ENCODE measurements at places on chromosomes 3 and 15. TPM values are rescaled to one million over a fixed set of nuclear protein-coding genes. Genes with fewer than 3 reads are reported as not detected.

Gene SI
- total RNA-seq = not detected

Gene NEK10
- 0.48 TPM for total RNA-seq

Gene SLC28A1
- total RNA-seq = not detected

Gene TMEM158
- total RNA-seq = 3.4 TPM

Gene MLF1
- 11.6 TPM for total RNA-seq

Gene CCDC39
- total RNA-seq = not detected

Gene CYP11A1
- total RNA-seq = not detected

Gene ABHD17C
- 24.8 TPM for total RNA-seq

Gene ANKRD34C
- total RNA-seq = not detected

Gene BMF
- 0.34 TPM for total RNA-seq

Gene PROK2
- not detected for total RNA-seq

Gene FBXO40
- total RNA-seq = not detected

Gene PLA1A
- total RNA-seq = not detected

Gene ASB14
- not detected for total RNA-seq

Gene DGKG
- not detected for total RNA-seq

Gene ZNF280D
- total RNA-seq = 11.6 TPM

Gene ZPLD1
- total RNA-seq = 0.46 TPM

Gene PLA2G4E
- total RNA-seq = 0.14 TPM

Gene DNAH1
- total RNA-seq = 0.53 TPM

Gene ZNF80
- total RNA-seq = not detected

Gene RASL12
- total RNA-seq = not detected

Gene ACKR4
- total RNA-seq = 0.31 TPM

Gene NDUFAF3
- total RNA-seq = 108 TPM

Gene ROBO2
- total RNA-seq = 0.75 TPM

Gene CPEB1
- not detected for total RNA-seq

Gene CHL1
- not detected for total RNA-seq

Gene GNAT1
- total RNA-seq = not detected

Gene RCCD1
- total RNA-seq = 14.4 TPM

Gene SCAANT1
- total RNA-seq = not detected

Gene ZIC1
- not detected for total RNA-seq

Gene ZNF662
- 1.7 TPM for total RNA-seq

Gene TRH
- not detected for total RNA-seq

Gene DMXL2
- total RNA-seq = 15.0 TPM

Gene ZNF654
- 8.5 TPM for total RNA-seq

Gene SPTBN5
- 1.4 TPM for total RNA-seq

Gene GOLGA8Q
- 0.21 TPM for total RNA-seq

Gene TMEM45A
- total RNA-seq = 16.1 TPM

Gene TGM4
- total RNA-seq = 1.3 TPM

Gene RAD18
- 23.5 TPM for total RNA-seq

Gene NUDT16
- 8.0 TPM for total RNA-seq

Data from foreskin keratinocyte (primary cell).